Endothelial cell of umbilical vein (primary cell): ENCODE measurements at places on chromosomes 3 and 15. TPM values are rescaled to one million over a fixed set of nuclear protein-coding genes. Genes with fewer than 3 reads are reported as not detected.
A peak's percentile ranks its signal among the peaks of the same experiment; 100 is the strongest.

DNA sequence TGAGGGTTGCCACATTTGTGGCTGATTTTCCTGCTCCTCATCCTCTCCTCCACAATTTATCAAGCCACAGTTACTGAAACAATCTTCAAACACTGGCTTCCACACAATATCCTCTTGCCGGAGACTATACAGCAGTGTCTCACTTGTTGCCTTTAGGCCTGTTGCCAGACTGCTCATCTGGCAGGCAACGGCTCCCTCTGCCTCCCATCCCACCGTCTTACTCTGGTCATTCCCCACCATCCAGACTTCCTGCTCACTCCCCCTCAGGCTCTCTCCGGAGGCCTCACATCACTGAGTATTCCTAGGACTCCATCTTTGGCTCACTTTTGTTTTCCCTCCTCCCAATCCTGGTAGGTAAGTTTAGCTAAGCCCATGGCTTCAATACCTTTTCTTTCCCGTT is 301.9 kb downstream of the IL20RB start:
- DNase-seq, result no peak
- H3K36me3 ChIP-seq, result no peaks in the 10 kb centered on the region
- H3K27ac ChIP-seq, result no peak overlapping the region
- H3K27me3 ChIP-seq, result no peaks in the 10 kb centered on the region
- H3K4me3 ChIP-seq, result no peak overlapping the region

DNA sequence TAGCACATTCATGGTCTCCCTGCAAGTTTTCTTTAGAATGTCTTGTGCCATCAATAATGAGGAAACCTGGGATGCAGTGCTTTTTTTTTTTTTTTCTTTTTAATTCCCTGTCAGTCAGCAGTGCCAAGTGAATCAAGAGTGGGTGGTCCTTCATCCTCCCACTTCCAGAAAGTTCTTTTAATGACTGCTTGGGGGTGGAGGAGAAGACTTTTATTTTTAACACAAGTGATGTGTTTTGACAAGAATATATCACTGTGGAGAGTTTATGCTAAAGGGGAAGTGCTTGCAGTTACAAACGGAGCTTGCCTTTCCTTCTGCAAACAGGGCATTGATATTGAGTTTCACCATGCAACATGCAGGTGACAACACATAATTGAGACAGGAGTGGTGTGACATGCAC is 69.7 kb downstream of the CACNA2D3 start:
- no peaks in the 10 kb centered on the region for H3K36me3 ChIP-seq
- no peaks in the 10 kb centered on the region for H3K27me3 ChIP-seq
- DNase-seq, result no peak
- no peak overlapping the region for H3K27ac ChIP-seq

Gene TMCO5A
- total RNA-seq, result not detected in 2 replicates

DNA sequence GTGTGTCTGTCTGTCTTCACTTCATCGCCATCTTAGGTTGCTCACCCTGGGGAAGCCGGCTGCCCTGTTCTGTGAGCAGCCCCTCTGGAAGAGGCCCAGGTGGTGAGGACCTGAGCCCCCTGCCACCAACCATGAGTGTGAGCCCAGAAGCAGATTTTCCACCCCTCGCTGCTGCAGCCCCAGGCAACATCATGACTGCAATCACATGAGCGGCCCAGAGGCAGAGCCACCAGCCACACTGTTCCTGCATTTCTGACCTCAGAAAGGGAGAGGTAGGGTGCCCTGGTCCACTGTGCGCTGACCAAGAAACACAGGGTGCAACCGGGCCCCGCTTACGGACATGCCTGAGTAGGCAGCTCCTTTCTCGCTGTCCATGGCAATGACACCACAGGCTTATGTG is 92.3 kb upstream of the IQSEC1 start:
- H3K4me3 ChIP-seq, result no peak overlapping the region
- no peaks in the 10 kb centered on the region for H3K36me3 ChIP-seq
- H3K27ac ChIP-seq, result no peak overlapping the region
- DNase-seq, result no peak
- no peaks in the 10 kb centered on the region for H3K27me3 ChIP-seq

Gene KLF15
- total RNA-seq, result 1.4 and 3.0 TPM in 2 replicates

Gene SMC4
- 126 and 153 TPM in 2 replicates for total RNA-seq

DNA sequence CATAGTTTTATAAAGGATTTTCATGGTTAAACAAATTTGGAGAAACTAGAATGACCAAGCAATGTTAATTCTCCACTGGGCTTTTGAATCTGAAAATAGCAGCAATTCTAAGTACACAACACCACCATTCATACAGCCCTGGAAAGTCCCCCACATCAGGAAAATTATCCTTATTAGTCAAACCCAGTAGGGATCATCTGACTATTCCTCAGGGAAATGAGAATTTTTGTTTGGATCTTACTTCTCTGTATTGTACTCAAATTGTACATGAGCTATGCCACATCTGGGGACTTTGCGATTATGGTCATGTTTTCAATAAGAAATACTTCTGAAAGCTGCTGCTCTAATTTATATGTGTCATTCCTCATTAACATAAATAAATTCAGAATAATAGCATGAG is 46.0 kb downstream of the RARB start:
- no peaks in the 10 kb centered on the region for H3K27me3 ChIP-seq
- no peak overlapping the region for H3K27ac ChIP-seq
- H3K4me1 ChIP-seq, result peaks cover 16% of the 10 kb centered on the region
- H3K36me3 ChIP-seq, result no peaks in the 10 kb centered on the region
- DNase-seq, result peak; percentile 44

Gene SLC12A1
- total RNA-seq, result not detected in 2 replicates

GRCh38 chr3:52313774-52314188 is 2.3 kb upstream of the DNAH1 start:
- H3K4me3 ChIP-seq, result no peak overlapping the region
- H3K27me3 ChIP-seq, result no peaks in the 10 kb centered on the region
- peaks cover 19% of the 10 kb centered on the region for H3K4me1 ChIP-seq
- H3K36me3 ChIP-seq, result no peaks in the 10 kb centered on the region
- peak overlapping the region; percentile 54 for H3K27ac ChIP-seq

DNA sequence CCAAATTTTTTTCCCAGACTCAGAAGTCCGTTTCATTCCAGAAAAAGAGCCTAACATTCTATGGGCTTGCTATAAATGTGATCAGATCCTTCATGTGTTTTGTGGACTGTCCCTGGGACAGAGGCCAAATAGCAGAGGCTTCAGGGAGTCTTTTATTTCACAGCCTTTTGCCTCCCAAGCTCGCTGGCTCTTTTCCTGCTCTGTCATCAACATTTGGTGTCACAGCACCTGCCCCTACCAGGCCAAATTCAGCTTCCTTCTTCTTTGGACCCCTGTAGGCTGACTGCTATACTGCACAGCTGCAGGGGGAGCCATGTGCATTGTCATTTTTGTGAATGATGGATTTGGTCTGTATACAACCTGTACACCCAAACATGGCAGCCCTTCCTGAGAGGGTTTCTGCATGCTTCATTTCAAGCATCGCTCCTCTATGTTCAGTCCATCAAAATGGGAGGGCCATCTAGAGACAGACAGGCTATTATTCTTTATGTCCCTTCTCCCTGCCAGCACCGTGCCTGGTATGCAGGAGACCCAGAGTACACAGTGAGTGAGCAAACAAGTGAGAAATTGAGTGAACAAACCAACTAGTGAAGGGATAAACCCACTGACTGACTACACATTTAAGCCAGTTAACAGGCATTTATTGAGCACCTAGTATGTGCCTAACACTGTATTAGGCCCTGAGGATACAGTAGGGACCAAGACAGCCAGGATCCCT is 17.9 kb upstream of the RPP14 start:
- H3K4me1 ChIP-seq, result no peaks in the 10 kb centered on the region
- no peaks in the 10 kb centered on the region for H3K27me3 ChIP-seq
- H3K27ac ChIP-seq, result no peak overlapping the region

- DNase-seq, result no peak
- no peak overlapping the region for H3K27ac ChIP-seq
- H3K27me3 ChIP-seq, result no peaks in the 10 kb centered on the region
- no peaks in the 10 kb centered on the region for H3K4me1 ChIP-seq
- H3K36me3 ChIP-seq, result no peaks in the 10 kb centered on the region
- H3K4me3 ChIP-seq, result no peak overlapping the region
Observed at GRCh38 chr3:90011596-90011995, 904.2 kb downstream of the EPHA3 start.

DNA sequence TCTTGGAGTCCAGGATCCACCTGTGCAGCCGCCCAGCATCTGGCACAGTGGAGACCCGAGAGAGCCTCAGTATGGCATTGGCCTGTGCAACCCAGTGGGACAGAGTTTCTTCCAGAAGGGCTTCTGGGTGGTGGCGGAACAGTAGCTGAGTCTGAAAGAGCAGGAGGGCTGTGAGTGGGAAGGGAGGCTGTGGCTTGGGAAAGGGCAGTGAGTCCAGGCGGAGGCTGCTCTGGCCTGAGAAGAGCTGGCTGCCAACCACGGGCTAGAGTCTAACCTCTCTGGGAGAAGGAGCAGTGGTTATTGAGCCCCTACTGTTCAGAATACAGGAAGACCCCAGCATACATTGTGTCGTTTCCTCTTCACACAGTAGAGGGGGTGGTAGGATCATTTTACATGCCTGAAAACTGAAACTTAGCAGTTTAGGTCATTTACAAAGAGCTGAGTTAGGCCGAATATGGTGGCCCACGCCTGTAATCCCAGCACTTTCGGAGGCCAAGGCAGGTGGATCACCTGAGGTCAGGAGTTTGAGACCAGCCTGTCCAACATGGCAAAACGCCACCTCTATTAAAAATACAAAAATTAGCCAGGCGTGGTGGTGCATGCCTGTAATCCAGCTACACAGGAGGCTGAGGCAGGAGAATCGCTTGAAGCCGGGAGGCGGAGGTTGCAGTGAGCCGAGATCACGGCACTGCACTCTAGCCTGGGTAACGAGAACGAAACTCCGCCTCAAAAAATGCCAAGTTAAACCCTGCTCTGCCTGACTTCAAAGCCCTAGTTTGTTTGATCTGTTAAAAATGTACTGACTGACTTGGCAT is 3.2 kb downstream of the AEN start:
- DNase-seq, result peak; percentile 81
- H3K27me3 ChIP-seq, result no peaks in the 10 kb centered on the region
- no peak overlapping the region for H3K4me3 ChIP-seq
- H3K27ac ChIP-seq, result peak overlapping the region; percentile 44

GRCh38 chr15:50911621-50912020 is 3.1 kb downstream of the AP4E1 start:
- no peak overlapping the region for H3K27ac ChIP-seq
- no peak overlapping the region for H3K4me3 ChIP-seq
- H3K27me3 ChIP-seq, result no peaks in the 10 kb centered on the region
- H3K4me1 ChIP-seq, result peaks cover 10% of the 10 kb centered on the region

DNA sequence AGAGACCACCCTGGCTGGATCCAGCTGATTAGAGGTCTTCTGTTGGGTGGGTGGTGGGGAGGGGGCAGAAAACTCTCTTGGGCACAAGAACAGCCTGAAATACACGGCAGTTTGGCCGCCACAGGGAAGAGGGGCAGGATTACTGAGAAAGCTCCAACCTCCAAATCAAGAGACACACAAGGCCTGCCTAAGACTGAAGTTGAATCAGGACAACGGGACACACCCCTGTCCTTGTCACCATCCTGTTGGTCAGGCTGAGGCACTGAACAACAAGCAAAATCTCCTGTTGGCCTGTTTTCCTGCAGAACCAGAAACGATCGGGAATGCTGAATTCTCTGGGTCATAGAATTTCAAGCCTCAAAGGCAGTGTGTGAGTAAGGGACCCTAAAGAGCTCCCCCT is 247.8 kb downstream of the FAM43A start:
- H3K27ac ChIP-seq, result no peak overlapping the region
- no peak overlapping the region for H3K4me3 ChIP-seq
- H3K27me3 ChIP-seq, result no peaks in the 10 kb centered on the region

Gene ENTPD3
- total RNA-seq, result not detected in 2 replicates
